AML-193 (cell line): ENCODE measurements at places on chromosomes 11 and 22.

DNA sequence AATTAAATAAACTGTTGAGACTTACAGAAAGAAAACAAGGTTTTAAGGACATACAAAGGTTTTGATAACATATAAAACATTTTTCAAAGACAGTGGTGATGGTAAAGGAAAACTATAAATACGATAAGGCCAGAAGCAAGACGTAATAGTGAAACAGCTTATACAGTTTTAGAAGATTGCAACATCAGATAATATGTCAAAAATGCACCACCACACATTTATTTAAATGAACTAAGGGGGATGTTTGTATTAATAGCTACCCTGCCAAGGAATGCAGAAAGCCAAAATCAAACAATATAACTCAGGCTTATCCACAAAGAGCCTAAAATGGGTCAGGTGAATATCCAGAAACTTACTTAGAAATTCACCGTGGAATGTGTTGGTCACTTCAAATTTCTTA, 981.6 kb upstream of the FAT3 start:
- DNase-seq = no peak

GRCh38 chr11:12108875-12109453, 1.4 kb upstream of the MICAL2 start:
- DNase-seq = no peak

DNA sequence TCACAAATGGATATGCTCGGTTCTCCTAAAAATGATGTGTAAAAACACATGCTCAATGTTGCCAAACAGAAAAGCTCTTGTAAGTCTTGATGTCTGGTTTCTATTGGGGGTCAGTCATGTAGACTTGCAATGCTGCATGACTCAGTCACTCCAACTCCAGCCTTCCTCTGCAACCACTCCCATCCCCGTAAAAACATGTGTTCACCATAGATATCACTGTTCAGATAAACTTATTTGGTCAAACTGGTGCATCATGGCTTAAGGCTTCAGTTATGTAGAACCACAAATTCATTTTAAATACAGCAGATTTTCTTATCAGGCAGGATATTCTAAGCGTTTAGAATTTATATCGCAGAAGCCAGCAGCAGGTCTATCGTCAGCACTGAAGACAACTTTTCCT, 298.4 kb upstream of the LUZP2 start:
- DNase-seq = no peak

GRCh38 chr22:48182031-48182430, 1419.6 kb downstream of the TBC1D22A start:
- no peak for DNase-seq

DNA sequence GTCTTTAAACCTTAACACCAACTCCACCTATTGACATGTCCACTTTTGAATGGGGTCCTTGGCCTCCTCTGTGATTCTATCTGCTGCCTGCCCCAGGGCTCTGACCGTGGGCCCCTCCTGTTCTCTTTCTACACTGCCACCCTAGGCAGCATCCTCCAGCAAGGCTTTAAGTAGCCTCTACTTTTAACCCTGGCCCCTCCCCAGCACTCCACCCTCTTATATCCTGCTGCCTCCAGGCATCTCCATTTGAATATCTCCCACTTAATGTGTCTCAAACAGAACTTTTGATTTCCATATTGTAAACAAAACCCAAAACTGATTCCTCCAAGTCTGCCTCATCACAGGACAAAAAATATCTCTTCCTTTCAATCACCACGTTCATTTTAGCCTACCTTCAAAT, 90.5 kb upstream of the ARHGAP32 start:
- DNase-seq = no peak

GRCh38 chr22:40020956-40021355, 26.2 kb downstream of the FAM83F start:
- no peak for DNase-seq

- DNase-seq = no peak
Measured at GRCh38 chr11:20022363-20023081, 137.8 kb downstream of the DBX1 start.

DNA sequence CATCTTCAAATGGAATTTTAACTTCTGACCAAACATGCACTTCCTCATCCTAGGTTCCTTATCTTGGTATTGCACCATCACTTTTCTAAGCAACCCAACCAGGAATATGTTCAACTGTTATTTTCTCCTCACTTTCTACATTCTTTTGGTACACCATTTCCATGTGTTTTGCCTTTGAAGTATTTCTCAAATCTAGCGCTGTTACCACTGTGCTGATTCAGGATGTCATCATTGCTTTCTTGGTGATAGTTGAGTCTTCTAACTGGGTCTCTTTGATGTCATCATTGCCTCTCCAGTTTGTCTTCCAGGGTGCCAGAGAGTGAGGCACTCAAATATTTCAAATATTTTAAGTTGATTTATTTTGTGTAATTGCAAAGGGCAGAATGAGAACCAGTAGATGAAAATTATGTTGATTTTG, 47.5 kb downstream of the HORMAD2 start:
- DNase-seq = peak; percentile 24

DNA sequence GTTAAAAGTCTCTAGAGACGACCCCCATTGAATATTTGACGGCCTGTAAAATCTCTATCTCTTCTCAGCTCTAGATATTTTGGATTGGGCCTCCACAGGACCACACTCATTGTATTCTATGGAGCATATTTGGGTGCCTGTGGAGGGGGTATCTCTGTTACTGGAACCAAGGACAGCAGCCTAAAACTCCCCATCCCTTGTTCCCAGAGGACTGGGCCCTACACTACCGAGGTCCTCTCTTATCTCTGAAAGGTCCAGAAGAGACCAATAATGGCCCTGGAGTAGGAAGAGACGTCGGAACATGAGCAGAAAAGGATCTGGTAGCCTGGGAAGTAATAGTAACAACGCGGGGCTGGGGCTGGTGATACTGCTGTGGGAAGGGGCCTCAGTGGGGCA, 542 bp downstream of the HPS4 start:
- DNase-seq = no peak

DNA sequence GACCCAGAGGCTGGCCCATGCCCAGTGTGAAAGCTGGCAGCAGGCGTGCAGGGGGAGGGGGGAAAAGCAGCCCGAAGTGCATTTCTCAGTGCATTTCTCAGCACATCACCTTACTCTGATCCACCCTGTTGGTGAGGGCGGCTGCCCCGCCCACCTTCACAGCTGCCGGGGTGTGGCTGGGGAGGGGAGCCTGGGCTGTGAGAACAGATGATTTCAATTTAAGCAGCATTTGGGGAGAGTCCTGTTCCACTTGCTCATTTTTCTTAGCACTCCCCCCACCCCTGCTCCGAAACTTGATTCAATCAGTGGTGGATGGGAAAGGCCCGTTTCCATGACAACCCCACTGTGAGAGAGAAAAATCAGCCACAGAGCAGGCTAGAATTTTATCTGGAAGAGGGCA, 84.8 kb downstream of the SNX19 start:
- DNase-seq = no peak

DNA sequence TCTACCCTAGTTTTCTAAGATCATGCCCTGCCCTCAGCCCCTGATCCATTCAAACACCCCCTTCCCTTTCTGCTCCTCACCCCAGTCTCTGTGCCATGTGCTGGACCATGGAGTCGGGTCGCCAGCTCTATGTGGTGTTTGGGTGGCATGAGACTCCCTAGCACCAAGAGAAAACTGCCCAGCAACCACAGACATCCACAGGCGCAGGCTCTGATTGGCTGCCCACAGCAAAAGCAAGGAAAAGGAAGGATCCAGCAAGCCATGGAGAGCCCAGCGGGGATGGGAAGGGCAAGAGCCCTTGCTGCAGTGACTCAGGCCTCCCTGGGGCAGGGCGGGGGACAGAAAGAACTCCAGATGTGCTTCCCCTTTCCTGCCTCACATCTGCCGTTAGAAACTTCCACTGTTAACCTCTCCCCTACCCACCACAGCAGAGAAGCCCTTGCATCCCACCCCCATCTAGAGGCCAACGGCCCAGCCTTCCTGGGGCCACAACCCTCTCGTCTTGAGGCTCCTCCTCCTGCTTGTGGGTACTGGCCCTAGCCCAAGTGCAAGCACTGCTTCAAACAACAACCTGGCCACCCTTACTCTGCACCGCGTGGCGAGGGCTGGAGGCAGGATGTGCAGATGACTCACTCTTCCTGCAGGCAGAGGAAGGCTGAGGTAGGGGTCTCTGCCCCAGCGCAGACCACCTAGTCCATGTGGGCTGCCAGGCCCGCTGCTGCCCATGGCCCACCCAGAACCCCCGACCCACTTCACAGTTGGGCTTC, 9.7 kb upstream of the AHNAK start:
- peak; percentile 90 for DNase-seq

DNA sequence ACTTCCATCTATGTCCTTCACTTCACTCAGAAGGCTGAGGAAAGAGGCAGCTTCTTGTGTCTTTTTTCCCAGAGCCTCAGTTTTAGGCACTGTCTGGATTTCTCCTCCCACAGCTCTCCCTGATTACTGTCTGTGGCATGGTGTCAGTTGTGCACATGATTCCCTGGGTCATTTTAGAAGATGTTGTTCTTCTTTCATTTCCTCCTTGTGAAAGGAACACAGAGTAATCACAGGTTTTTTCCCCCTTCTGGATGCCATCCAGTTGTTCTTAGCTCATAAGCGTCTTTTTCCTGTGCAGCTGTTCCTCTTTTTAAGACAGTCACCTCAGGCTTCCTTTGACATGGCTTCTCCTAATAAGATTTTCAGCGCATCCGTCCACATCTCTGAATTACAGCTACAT, 212.2 kb downstream of the FAM181B start:
- no peak for DNase-seq
